ENCODE measurements at places on chromosomes 12 and 14.

GRCh38 chr12:39764944-39765560 lies 145.4 kb upstream of the ABCD2 start:
- no peak for DNase-seq

DNA sequence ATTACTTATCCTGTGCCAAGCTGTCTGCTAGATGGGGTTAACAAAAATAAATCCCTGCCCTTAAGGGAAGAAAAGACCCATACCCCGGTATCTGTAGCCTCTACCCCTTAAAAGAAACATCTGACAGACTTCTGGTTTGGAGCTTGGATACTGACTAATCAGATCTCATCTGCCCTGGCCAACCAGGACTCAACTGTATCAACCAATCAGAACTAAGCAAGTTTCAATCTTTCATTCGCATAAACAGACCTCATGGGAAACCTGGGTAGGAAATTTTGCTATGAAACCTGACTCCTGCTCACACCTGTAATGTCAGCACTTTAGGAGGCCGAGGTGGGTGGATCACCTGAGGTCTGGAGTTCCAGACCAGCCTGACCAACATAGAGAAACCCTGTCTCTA lies 26.4 kb upstream of the PRMT8 start:
- no peak for DNase-seq

GRCh38 chr14:34810028-34810427 lies 65.1 kb downstream of the BAZ1A start:
- DNase-seq: no peak

- DNase-seq: no peak
Observed at GRCh38 chr14:78346747-78347146, 176.6 kb downstream of the NRXN3 start.

- no peak for DNase-seq
Observed at GRCh38 chr12:23099104-23099503, 474.1 kb downstream of the ETNK1 start.

Data from tibial artery (tissue), 4 donors.